ENCODE measurements at places on chromosomes 11 and 22. TPM values are rescaled to one million over a fixed set of nuclear protein-coding genes. Genes with fewer than 3 reads are reported as not detected.

Gene TRIM34
- 4.9 TPM for total RNA-seq

Gene TBX10
- total RNA-seq, result not detected

Gene CLDN5
- not detected for total RNA-seq

Gene CABP4
- not detected for total RNA-seq

Measured in hair follicular keratinocyte (primary cell).